ENCODE measurements at places on chromosomes 12 and 14. TPM values are rescaled to one million over a fixed set of nuclear protein-coding genes. Genes with fewer than 3 reads are reported as not detected.

KRT1 gene
- total RNA-seq: not detected

CCDC198 gene
- not detected for total RNA-seq

PTCSC3 gene
- total RNA-seq: not detected

SLC41A2 gene
- 1.7 TPM for total RNA-seq

PPP4R4 gene
- 1.00 TPM for total RNA-seq

OR10G2 gene
- total RNA-seq: not detected

Data from SJSA1 (cell line).